Stimulated activated CD8-positive, alpha-beta memory T cell treated with anti-CD3 and anti-CD28 coated beads, Interleukin-15, amount 100 ng/mL, for 4 hours (primary cell): ENCODE measurements at places on chromosomes 16 and 17.

GRCh38 chr17:75353176-75353575, 52.3 kb downstream of the GRB2 start:
- DNase-seq = no peak

DNA sequence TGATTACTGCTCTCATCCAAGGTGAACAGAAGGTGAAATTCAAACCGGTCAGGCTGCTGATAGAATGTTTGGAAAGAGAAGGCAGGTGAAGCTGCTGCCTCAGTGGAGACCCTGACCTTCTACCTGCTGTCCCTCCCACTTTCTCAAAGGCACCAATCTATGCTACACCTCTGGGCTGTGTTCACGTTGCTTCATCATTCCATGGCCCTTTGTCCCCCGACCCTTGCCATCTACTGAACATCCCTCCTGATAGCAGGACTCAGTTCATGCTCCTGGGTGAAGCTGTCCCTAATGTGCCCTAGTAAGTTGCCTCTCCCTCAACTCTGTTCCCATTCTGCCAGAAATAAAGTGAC, 44.2 kb upstream of the SOX9 start:
- no peak for DNase-seq

DNA sequence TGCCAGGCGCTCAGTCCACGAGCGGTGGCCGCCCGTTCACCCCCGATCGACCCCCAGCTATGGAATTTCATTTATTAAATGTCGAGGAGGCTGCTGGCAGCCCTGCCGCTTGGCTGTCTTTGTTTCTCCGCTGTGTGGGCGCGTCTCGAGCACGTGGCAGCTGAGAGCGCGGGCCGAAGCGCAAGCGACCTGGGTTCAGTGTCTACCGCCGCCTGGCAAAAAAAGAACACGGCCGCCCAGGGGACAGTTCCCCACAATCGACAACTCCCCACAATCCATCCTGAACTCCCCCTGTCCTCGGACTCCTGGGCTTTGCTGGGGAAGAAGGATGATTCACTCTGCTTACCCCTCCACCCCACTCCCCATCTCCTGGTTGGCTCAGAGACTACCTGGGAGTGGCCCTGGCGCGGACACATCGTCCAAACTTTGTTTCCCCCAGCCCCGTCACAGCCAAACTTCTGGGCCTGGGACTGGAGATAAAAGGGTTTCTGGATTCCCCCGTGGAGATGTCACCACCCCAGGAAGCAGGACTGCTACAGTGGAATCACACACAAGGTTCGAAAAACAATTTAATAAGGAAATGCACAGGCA, 1.7 kb upstream of the ANKRD13B start:
- no peak for DNase-seq

DNA sequence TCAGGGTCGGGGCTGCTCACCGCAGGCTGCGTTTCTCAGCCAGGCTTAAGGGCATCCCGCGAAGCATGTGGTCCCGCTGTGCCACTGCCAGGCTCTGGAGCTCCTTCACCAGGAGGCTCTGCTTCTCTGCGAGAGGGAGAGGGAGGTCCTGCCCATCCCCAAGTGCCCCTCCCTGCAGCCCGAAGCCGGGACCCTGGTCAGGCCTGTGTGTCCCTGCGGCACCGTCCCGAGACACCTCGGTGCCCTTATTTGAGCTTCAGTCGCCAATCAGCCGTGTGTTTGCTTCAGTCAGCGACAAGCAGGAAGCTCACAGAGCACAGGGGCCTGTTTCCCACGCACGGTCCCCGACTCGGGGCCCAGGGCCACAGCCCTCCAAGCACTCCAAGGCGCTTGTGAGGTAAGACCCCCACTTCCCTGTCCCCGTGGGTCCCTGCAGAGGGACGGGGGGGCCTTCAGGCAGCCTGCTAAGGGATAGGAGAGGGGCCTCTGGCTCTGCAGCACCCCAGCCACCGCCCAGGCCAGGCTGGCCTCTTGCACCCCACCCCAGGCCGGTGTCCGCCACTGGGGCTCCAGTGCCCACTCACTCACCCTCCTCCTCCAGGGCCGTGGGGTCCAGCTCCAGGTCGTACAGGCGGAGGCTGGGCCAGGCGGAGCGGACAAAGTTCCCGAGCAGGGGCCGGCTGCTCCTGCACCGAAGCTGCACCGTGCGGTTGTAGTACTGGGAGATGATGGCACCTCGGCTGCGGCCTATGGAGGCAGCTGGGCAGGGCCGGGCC, 3.2 kb downstream of the TMC6 start:
- no peak for DNase-seq

DNA sequence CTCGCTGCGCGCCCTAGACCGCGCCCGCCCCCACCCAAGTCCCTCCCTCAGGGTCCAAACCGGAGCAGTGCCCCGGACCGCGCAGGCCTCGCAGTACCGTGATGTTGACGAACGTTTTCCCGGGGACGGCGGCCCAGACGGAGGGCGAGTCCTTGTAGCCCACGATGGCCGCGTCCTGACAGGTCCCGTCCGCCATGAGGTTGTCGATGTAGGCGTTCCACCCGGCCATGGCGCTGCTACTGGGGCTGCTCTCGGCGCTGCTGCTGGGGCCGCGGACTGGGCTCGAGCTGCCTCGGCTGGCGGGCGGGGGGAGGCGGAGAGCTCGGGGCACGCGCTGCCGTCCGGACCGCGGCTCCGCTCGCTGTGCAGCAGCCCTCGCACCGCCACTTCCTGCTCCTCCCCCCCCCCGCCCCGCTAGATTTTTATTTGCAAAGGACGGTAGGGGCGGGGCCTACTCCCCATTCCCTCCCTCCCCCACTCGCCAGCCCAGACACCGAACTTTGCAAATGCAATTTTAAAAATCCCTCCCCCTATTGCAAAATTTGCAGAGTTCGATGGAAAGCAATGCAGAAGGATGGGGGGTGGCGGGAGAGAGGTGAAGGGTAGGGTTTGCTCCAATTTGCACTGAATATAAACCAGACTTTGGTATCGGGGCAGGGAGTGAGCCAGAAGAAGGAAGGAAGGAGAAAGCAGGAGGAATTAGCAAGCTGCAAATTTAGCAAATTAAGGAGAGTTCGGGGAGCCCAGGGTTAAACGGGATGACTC, at the start of gene PFN1:
Gene PFN1, minus strand, starts transcription at position 365 of the 765 bp plus-strand sequence. Its CDS starts 136 bp downstream, at position 229.
- peak; percentile 79 for DNase-seq

DNA sequence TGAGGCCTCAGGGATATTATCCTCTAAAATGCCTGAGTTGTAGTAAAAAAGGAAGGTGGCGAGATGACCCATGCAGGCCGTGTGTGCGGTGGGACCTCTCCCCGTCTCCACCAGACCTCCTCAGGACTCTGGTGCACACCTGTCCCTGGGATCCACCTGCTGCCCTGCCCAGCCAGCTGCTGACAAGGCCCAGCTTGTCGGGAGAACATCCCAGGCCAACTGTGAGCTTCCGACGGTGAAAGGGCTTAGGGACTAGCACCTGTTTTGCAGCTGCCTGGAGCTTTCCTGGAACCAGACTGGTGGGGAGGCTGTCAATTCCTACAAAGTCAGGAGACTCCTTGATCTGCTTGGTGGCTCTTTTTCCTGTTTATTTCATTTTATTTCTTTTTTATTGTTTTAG, 11.6 kb downstream of the IL34 start:
- no peak for DNase-seq

DNA sequence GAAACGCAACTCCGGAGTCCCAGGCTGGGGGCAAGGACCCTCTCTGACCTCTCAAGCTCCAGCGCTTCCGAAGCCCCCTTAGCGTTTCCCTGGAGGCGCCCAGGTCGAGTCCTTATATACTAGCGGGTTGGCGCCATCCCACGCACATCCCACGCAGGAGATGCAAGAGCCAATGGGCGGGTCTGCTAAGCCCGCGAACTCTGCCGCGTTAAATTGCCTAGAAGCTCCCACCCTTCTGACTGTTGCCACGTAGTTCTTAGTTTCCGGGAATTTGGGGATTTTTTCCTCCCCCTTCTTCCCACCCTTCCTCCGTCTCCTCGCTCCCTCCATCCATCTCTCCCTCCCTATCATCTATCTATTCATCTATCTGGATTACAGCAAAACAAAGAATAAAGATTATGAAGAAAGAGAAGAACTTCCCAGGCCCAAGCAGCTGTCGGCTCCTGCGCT, at the start of gene SLFN11:
Gene SLFN11, minus strand, starts transcription at position 88 of the 450 bp plus-strand sequence. CDS start 9,814 bp downstream, outside the sequence.
- peak; percentile 76 for DNase-seq

DNA sequence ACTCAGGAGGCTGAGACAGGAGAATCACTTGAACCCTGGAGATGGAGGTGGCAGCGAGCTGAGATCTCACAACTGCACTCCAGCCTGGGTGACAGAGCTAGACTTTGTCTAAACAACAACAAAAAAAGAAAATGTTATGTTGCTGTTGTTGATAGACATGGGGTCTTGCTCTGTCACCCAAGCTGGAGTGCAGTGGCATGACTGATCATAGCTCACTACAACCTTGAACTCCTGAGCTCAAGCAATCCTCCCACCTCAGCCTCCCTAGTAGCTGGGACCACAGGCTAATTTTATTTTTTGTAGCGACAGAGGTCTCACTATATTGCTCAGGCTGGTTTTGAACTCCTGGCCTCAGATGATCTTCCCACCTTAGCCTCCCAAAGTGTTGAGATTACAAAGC, 20.0 kb downstream of the FBXO47 start:
- no peak for DNase-seq

DNA sequence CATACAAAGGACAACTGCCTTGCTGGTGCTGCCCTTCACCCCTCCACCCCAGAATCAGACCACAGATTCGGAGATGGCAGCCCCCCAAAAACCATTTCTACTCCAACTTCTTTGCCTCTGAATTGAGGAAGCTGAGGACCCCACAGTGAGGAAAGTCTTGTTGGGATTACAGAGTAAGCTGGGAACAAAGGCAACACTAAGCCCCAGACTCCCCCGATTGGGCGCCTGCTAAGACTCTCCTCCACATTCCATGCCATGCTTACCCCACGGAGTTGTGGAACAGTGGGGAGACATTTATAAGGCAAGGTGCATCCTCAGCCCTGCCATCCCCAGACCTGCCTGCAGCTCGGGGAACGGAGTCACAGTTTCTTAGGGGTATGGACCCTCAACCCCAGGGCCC, 1.9 kb downstream of the GIT1 start:
- DNase-seq = no peak

GRCh38 chr17:80360396-80360795, 54.6 kb upstream of the ENDOV start:
- DNase-seq = no peak

DNA sequence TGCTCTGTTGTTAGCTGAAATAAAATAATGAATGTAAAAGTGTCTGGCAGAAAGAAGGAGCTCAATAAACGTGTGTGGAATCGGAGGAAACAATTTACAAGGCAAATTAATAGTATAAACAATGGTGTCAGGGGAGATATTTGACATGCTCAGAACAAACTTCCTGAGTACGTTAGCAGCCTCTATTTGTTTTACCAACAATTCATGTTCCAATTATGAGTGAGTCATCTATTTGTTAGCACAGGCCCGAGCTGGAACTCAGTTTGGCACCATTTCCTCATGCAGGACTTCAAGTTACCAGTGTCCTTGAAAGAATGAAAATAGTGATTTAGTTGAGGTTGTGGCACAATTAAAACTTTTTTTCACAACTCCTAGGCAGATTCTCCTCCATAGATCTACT, 9.1 kb downstream of the ASIC2 start:
- no peak for DNase-seq

DNA sequence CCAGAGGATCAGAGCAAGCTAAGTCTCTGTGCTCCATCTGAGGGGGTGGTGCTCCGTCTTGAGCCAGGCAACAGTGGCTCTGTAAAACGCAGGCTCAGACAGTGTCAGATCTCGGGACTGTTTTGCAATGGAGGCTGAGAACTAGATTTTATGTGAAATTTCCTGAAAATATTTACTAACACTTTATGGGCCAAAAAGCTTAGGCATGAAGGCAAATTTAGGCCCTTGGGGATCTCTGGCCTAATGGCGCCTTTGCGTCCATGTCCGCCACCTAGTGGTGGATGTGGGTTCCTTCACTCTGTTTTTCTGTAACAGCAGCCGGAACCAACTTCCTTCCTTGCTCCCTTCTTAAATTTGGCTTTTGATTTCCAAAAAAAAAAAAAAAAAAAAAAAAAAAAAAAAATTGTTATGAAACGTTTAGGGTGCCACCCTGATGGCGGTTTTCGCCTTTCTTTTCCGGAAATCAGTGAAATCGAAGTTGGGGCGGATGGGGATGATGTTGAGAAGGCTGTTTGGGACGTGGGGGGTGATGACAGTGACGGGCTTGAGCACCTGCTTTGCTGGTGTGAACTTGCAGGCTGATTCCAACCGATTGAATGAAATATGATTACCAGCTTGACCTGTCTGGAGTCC, 14.0 kb upstream of the ELAC2 start:
- no peak for DNase-seq

- DNase-seq = no peak
Measured at GRCh38 chr17:32854207-32854606, 22.7 kb downstream of the MYO1D start.

GRCh38 chr16:2482249-2482648, 7.3 kb downstream of the TBC1D24 start:
- no peak for DNase-seq

DNA sequence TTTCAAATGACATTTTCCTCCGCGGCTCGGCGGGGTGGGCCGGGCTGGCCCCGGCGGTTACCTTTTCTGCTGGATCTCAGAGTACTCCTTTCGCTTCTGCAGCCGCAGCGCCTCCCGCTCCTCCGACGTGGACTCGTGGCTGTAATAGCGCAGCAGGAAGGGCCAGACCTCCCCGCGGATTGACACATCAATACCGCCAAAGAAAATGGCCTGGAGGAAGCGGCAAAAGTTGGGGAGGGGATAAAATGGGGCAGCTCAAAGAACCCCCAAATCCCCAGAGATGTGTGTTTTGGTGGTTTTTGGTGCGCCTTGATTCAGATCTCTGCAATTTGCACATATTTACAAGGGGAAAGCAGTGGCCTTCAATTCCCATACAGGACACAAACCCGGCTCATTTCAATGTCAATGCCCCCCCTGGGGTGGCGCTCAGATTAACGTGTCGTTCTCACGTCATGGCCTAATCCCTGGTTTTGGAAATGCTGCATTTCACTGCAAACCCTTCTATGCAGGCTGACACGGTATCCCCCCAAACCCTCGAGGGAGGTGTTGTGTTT, 85.9 kb downstream of the TBC1D16 start:
- no peak for DNase-seq

DNA sequence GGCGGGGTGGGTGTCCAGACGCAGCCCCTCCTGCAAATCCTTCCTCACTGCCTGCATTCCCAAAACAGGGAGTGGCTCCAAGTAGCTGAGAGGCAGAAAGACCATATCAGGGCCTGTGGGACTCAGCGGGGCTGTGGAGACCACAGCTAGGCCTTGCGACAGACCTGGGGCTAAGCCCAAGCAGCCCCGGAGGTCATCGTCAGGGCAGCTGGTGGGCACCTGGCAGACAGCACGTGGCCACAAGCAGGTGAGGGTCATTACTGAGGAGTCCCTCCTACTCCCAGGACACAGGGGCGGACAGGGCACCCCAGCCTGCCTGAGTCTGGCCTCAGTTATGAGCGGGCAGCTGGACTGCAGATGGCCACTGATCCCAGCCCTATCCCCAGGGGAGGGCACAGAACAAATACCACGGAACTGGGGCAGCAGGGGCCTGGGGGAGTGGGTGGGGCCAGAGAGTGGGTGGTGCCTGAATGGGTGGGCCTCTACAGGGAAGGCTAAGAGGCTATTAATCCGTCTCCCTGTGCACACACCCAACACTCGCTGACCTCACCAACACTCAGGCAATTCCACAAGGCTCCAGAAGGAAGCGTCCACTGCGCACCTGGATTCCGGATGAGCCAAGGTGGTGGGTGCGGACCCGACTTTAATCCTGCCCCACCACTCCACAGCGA, 8.5 kb downstream of the HS3ST6 start:
- no peak for DNase-seq

GRCh38 chr17:61822326-61823285, 40.7 kb downstream of the BRIP1 start:
- no peak for DNase-seq

GRCh38 chr17:45780921-45781320, 3.2 kb upstream of the CRHR1 start:
- no peak for DNase-seq
